ENCODE measurements at places on chromosomes 1 and 21.

DNA sequence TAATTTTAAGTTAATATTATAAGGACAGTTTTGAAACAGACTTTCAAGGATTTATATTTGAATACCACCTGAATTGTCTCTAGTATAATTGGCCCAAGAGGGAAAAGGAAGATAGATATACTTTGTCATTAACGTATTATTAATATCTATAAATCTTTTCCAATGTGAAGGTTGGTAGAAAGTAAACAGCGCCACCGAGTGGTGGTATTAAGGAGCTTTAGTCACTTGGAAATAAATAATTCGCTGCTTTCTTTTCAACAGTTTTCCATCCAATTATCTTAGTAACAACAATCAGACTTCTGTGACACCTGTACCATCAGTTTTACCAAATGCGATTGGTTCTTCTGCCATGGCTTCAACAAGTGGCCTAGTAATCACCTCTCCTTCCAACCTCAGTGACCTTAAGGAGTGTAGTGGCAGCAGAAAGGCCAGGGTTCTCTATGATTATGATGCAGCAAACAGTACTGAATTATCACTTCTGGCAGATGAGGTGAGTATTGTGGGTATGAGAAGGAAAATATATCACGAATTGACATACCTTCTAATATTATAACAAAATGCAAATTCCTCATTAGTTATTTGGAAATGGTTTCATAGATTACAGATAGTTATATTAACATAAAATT is 37.7 kb downstream of the SH3GLB1 start:
- DNase-seq, result peak; percentile 14

DNA sequence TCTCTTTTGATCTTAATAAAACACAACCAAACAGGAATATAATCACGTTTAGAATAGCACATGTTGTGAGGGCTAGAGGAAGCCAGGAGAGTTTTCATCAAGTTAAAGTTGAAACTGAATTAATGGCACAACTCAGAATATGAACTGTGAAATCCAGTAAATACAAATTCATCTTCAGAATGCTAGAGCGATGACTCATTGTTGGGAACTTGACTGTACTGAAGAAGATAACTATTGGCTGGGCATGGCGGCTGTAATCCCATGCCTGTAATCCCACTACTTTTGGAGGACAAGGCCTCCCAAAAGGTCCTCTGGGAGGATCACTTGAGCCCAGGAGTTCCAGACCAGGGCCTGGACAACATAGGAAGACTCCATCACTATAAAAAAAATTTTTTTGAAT is 8.8 kb downstream of the SYF2 start:
- DNase-seq, result no peak

DNA sequence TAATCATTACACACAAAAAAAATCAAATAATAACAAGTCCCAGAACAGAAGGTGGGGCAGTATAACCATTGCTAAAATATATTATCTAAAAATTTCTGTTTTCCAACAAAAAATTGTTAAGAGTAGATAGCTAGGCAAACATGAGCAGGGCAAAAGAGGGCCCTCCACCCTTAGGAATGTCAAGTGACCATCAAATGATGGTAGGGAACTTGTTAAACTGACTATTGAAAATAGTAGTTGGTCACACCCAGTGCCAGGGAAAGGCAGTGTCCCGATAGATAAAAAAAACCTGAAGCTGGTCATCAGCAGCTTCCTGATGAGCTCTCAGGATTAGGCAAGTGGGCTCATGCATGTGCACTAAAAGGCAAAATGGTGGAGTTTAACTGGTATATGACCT is 18.4 kb upstream of the COP1 start:
- DNase-seq, result no peak

- DNase-seq, result no peak
Observed at GRCh38 chr1:155242805-155243358, 12.4 kb downstream of the ENTREP3 start.

DNA sequence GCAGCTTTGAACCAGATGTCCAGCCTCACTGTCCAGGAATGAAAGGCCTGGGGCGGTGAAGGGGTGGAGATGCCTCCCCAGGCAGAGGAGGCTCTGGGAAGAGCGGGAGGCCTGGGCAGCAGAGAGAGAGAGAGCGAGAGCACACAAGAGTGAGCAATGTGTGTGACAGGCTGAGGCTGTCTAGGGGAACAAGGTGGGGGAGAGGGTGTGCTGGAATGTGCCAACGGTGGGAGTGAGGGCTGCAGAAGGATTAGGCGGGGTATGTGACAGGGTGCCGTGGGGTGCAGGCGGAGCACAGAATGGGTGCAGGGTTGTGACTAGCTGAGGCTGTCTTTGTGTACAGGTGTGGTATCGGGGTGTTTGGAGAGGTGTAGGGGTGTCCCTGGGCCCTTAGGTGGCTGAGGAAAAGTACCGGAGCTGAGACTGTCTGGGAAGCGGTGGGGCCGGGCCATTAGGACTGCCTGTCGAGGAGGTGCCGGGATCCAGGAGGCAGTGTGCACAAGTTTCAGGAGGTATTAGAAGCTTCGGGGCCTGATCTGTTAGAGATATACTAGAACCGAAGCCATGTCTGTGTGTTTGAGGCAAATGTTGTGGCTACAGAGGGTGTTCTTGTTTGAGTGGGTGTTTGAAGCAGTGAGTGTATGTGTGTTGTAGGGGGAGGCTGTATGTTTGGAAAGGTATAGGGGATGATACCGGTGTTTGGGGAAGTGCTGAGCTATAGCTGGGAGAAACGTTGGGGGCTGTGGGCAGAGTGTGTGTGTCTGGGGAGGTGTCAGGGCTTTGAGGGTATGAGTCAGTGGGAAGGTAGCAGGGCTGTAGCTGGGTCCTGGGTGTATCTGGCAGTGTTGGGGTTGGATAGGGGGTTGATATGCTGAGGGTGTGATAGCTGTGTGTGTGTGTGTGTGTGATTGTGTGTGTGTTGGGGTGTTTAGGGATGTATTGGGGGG is 9.1 kb downstream of the AHDC1 start:
- no peak for DNase-seq

GRCh38 chr1:167452483-167452882 is 65.8 kb downstream of the CD247 start:
- no peak for DNase-seq

GRCh38 chr1:38818175-38818976 is 41.2 kb downstream of the RRAGC start:
- peak; percentile 31 for DNase-seq

- no peak for DNase-seq
Observed at GRCh38 chr1:57209495-57209894, 214.4 kb downstream of the DAB1 start.

DNA sequence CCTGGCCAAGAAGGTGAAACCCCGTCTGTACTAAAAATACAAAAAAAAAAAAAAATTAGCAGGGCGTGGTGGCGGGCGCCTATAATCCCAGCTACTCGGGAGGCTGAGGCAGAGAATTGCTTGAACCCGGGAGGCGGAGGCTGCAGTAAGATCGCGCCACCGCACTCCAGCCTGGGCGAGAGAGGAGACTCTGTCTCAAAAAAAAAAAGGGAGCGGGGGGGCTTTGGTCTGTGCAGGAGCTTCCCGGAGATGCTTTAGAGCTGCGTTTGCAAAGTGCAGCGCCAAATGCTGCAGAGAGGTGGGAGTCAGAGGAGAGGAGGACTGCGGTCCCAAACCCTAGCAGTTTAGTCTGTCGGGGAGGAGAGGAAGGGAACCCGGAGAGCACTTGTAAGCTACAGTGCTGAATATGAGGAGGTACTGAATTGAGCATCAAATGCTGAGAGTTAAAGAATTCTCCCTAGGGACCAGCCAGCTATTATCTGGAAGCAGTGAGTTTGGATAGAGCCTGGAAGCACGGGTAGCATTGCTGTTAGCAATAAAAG is 569 bp downstream of the FALEC start:
- no peak for DNase-seq

- no peak for DNase-seq
Observed at GRCh38 chr1:204725821-204726448, 40.4 kb upstream of the LRRN2 start.

DNA sequence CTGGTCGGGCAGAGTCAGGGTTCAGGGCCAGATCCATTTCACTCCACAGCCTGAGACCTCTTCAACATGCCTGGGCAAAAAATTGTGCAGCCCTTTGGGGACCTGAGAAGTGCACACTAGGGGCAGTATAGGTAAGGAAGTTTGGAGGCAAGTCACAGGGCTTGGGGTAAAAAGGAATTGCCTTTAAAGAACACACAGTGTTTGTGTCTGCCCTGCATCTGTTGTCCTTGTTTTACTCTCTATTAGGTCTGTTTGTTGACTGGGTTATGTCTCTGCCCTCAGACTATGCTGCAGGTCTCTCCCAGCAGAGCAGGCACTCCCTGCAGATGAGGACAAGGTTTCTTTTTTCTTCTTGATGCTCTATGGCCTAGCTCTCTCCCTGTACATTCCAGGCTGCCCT is 22.0 kb downstream of the LDLRAD2 start:
- no peak for DNase-seq

GRCh38 chr1:111448482-111448917 is 556 bp downstream of the WDR77 start:
- no peak for DNase-seq

DNA sequence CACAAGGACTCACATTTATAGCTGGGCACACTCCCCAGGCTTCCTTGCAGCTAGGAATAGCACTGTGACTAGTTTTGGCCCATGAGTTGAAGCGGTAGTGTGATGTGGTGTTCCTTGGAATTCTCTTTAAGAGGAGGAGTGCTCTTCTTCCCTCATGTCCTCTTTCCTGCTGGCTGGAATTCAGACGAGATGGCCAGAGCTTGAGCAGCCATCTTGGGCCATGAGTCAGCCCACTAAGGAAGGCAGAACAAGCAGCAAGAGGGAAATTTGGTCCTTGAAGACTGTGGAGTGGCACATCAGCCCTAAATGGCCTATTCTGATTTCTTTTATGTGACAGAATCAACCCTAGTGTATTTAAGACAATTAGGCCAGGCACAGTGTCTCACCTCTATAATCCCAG is 20.0 kb downstream of the HTR6 start:
- DNase-seq, result no peak

GRCh38 chr1:101158424-101158823 is 78.4 kb upstream of the S1PR1 start:
- DNase-seq, result no peak

DNA sequence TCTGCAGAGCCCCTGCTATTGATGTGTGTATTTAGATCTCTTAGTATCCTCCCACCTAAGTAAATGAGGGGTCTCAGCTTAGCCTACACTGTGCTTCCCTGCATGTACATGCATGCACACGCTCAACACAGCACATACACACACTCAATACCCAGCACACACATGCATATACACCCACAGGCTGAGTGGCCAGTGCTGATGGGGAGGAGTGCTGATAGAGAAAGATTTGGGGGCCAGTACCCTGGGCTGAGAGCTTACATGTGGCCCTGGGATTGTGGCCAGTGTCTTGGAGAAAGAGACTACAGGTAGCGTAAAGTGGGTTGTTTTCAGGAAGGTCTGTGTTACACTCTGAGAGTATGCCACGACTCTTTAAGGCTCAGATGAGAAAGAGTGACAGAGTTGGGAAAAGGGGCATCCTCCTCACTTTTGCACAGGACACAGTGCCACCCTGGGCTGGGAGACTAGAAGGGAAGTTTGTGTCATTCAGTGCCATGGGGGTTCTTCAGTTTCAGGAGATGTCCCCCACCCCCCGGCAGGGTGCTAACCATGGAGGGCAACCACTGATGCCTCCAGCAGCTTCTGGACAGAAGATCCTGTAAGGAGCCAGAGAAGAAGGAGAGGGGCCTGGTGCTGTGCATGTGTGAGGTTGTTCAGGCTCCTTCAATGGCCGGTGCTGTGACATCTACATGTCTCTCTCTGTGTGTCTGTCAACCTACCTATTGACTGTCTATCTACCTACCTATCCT is 166.8 kb downstream of the RHOU start:
- DNase-seq, result no peak

- peak; percentile 5 for DNase-seq
Observed at GRCh38 chr1:101506541-101507164, 269.8 kb downstream of the S1PR1 start.

DNA sequence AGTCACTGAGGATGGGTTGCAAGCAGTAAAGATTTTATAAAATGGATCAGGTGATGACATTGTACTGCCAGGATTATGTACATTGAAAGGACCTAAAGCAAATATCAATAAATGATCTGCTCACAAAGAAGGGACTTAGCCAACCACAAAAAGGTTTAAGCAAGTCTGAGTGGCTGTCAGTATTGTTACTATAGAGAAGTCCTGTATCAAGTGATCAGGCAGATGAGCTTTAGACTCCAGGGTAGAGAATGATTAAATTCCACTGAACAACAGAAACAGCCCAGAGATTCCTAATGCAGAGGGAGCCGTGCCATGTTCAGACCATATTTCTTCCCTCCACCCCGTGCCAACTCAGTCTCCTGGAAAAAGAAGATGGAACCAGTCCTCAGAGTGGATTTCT is 138.9 kb downstream of the SETD4 start:
- DNase-seq, result no peak

GRCh38 chr1:227035316-227035715 is 95.2 kb downstream of the COQ8A start:
- DNase-seq, result no peak

GRCh38 chr1:183926983-183927382 is 110.5 kb downstream of the COLGALT2 start:
- no peak for DNase-seq

GRCh38 chr1:4418021-4418420 is 236.4 kb upstream of the AJAP1 start:
- no peak for DNase-seq

DNA sequence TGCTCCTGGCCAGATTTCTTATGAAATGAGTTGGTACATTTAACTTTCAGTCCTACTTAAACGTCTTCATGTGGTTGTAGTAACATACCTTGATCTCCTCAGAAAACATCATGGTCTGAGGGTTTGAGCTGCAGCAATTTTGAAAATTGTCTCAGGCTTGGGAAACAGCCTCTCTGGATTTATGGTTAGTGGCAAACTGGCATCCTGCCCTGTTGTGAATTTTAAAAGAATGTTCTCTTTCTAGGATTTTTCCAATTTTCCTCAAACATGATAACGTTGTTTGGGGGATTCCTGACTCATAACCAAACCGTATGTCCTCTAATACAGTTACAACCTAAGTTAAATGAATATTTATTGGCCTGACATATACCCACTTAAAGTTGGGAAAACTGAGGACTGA is 624.4 kb downstream of the LMO4 start:
- DNase-seq, result no peak

DNA sequence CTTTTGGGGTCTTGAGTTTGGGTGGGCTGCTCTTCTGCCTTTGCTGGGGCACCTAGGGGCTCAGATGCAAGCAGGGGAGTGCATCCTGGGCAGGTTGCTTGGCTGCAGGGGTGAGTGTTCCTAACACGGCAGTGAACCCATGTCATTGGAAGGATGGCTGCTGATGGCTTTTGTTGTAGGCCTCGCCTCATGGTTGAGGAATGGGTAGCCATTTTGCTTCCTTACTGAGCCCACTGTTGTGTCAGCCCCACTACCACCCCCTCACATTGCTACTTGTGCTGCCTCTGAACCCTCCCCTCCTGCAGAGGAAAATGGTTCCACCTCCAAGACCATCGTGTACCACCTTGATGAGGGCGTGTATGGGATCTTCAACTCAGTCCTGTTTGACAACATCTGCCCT is 16.8 kb downstream of the AZIN2 start:
- DNase-seq, result no peak

GRCh38 chr21:41770901-41771624 is 4.2 kb upstream of the RIPK4 start:
- DNase-seq, result no peak
